Cortex of kidney (tissue), 1 donor: ENCODE measurements at places on chromosomes 1 and 21.

- DNase-seq = no peak
Measured at GRCh38 chr1:15963968-15964648, 11.8 kb downstream of the ZBTB17 start.

- no peak for DNase-seq
Measured at GRCh38 chr21:41247561-41248545, 68.7 kb upstream of the FAM3B start.

DNA sequence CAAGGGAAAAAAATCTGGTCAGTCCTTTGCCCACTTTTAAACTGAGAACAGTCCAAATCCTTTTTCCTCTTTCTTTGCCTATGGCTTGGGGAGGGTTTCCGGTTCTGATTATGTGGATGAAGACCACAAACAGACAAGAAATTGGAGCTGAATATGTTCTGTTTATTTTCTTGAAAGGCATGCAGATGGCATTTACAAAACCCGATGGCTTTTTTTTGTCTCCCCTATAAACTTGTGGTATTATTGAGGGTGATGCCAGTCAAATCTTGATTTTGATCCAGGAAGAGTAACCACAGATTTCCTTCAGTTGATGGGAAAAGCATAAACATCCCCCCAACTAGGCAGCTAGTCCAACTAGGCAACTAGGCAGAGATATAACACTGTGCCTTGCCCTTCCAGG, 38.9 kb downstream of the PLPP3 start:
- DNase-seq = no peak

- no peak for DNase-seq
Measured at GRCh38 chr1:212928323-212929291, 21.7 kb upstream of the VASH2 start.

GRCh38 chr1:235063068-235063765, 65.4 kb downstream of the TOMM20 start:
- DNase-seq = no peak

DNA sequence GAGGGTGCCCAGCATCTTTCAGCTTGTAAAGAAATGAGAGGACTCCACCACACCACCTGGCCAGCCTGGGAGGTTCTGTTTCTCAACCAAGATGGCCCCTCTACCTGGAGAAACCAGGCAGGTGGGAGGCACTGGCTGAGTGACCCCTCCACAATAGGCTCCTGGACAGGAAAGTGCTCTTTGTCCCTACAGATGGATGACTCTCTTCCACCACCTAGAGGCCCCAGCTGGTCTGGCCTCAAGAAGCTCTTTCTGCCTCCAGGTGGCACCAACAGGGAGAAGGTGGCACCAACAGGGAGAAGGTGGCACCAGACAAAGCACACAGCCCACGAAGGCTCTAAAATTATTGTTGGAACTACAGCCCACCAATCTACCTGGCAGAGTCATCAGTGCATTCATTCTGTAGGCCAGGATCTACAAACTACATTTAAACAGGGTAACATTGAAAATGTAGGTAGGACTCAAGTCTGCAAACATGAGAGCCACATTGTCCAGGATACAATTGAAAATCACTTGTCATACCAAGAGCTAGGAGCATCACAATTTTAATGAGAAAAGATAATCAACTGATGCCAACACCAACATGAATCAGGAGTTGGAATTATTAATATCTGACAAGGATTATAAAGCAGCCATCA, 14.4 kb downstream of the TMPRSS3 start:
- DNase-seq = no peak

GRCh38 chr1:240413732-240414131, 198.2 kb downstream of the GREM2 start:
- DNase-seq = no peak

DNA sequence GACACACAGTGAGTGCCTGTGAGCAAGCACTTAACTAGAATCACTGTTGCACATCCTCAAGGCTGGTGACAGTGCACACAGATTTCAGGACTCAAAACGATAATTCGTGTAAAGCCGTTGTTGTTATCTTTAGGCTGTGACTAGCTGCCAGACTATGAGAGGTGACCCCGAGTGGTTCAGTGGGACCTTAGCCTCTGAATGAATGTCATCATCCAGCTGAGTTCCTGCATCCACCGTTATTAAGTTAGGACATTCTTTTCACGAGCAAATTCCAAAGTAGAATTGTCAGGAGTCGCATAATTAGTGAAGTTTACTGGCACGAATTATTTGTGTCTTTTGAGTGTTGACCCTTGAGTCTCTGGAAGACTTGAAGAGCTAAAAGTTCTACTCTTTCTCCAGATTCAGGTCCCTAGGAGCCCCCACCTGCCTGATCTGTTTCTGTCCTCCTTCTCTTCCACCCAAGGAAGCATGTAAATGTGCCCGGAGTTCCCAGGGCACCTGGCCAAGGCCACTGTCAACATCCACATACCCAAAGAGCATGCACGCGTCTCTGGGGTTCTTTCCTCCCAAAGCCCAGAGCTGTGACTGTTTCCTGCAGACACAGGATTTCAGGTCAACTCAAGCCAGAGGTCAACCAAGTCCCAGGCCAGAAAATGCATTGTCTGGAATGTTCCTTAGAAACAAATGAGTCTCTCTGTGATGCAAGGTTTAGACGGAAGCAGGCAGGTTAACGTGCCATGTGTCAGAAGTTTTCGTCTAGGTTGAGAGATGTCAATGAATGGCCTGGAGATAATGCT, 207.2 kb downstream of the TOMM20 start:
- no peak for DNase-seq

DNA sequence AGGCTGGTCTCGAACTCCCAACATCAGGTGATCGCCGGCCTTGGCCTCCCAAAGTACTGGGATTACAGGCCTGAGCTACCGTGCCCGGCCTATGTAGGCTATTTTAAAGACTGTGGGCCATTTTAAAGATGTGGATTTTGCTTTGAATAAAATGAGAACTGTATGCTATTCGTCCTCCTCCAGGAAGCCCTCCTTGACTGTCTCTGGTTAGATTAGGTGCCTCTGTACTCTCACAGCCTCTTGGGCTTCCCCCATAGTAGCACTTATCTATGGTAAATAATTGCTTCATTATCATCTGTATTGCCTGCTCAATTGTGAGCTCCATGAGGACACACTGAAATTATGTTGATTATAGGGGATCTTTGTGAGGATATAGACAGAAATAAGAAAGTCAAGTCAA, 20.5 kb upstream of the ERI3 start:
- DNase-seq = no peak

DNA sequence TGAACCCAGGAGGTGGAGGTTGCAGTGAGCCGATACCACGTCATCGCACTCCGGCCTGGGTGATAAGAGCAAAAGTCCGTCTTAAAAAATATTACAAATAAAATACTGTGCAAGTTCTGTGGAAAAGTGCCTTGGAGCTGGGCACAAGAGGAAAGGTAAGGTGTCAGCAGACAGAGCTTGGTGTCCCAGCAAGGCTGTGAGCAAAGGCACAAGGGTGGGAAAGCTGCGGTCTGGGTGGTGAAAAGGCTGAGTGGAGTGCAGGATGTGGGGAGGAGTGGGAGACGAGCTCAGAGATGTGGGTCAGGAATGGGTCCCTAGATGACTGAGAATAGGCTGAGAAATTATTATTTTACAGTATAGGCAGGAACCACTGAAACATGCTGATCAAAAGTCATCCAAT, 150.6 kb downstream of the RHOU start:
- no peak for DNase-seq

GRCh38 chr1:116906812-116907211, 2.9 kb upstream of the PTGFRN start:
- DNase-seq = no peak

- DNase-seq = no peak
Measured at GRCh38 chr1:60727552-60727951, 354.8 kb upstream of the NFIA start.

- DNase-seq = no peak
Measured at GRCh38 chr21:19013916-19014315, 610.3 kb upstream of the TMPRSS15 start.

DNA sequence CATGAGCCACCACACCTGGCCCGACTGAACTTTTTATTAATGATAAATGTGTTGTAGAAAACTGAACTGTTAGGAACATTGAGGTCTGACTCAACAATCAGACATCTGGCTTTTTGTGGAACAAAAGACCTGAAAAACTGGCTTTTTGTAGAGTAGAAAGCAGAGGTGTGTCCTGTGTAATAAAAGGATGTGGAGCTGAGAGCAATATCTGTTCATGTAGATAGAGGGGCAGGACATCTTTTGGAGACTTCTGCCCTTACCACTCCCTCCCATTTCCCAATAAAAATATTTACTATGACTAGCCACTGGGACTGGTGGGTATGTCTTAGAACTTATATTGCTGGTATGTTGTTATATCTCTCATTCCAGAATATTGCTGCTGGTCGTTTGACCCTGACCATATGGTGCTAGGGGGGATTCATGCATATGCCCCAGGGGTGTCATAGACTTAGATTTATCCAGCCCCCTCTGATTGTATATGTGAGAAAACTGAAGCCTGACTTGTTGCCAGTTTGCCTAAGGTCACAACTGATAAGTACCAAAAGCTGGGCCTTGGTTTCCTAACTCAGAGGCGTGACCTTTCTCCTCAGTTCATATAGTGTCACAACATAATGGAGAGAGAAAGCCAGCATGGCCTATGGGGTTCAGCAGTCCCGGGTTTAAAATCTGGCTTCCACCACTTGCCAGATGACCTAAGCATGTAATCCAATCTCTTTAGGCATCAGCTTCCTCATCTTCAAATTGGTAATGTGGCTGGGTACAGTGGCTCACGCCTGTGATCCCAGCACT, 33.5 kb upstream of the PIGV start:
- DNase-seq = no peak

GRCh38 chr1:201559679-201560162, 20.8 kb downstream of the NAV1 start:
- DNase-seq = no peak

DNA sequence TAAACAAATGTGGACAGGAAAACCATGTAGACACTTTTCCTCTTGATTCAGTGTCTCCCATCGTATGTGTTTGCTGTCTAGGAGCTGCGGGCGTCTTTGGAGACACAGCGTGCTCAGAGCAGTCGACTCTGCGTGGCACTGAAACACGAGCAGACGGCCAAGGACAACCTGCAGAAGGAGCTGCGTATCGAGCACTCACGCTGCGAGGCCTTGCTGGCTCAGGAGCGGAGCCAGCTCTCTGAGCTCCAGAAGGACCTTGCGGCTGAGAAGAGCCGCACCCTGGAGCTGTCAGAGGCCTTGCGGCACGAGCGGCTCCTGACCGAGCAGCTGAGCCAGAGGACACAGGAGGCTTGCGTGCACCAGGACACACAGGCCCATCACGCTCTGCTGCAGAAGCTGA, 27.2 kb upstream of the DIP2A start:
- no peak for DNase-seq

DNA sequence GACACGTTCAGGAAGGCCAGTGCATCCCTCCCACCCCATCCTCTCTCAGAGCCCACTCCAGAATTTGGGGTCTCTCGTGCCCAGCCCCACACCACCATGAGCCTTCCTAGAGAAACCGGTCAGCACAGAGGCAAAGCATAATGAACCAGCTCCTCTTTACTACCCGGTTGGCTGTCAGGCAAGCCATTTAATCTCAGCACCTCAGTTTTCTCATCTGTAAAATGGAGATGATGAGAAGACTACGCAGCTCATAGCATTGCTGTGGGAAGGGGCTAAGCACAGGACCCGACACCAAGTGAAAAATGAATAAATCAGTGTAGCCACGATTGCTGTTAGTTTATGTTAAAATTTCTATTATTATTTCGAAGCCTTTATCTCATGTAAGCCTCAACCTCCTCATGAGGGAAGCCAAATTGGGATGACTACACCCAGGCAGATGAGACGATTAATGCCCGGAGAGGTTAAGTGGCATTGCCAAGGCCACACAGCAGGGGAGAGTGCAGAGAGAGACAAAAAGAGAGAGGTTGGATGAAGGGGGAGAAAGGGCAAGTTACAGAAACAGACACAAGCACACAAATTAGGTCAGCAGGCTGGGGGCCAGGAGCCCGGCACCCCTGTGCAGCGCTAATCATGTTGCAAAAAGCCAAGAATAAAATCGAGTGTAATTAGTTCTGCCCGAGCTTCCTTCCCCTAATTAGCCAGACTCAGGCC, 25.7 kb downstream of the SDC3 start:
- DNase-seq = no peak

- DNase-seq = no peak
Measured at GRCh38 chr1:43435146-43436145, 18.3 kb downstream of the HYI start.

- no peak for DNase-seq
Measured at GRCh38 chr21:32214654-32215305, 64.1 kb downstream of the MIS18A start.

GRCh38 chr21:36065497-36066036, 4.3 kb upstream of the CBR1 start:
- DNase-seq = no peak

DNA sequence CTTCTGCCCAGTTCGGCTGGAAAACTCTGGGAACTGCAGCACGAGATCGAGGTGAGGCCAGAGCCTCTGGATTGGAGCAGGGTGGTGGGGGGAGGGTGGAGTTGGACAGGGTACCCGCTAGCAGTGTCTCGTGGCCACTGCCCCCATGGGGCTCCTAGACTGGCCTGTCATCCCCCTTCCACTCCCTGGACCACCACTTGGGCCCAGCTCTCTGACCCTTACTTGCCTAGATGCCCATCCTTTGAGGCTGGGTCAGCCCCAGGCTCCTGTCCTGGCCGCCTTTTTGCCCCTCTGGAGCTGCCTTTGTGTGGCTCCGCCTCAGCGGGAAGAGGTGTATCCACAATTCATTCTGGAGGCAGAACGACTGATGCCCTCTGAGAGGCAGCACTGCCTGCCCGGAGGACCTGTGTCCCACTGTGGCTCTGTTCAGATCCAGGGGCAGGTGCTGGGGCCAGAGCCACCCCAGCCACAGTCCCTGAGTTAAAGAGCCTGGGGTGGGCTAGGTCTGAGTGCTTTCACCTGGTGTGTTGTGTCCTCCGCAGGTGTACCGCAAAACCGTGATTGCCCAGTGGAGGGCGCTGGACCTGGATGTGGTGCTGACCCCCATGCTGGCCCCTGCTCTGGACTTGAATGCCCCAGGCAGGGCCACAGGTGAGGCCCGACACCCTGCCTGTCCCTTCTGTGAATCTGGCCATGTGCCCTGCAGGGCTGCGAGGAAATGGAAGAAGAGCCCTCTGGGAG, 17.7 kb downstream of the FAAH start:
- DNase-seq = no peak

DNA sequence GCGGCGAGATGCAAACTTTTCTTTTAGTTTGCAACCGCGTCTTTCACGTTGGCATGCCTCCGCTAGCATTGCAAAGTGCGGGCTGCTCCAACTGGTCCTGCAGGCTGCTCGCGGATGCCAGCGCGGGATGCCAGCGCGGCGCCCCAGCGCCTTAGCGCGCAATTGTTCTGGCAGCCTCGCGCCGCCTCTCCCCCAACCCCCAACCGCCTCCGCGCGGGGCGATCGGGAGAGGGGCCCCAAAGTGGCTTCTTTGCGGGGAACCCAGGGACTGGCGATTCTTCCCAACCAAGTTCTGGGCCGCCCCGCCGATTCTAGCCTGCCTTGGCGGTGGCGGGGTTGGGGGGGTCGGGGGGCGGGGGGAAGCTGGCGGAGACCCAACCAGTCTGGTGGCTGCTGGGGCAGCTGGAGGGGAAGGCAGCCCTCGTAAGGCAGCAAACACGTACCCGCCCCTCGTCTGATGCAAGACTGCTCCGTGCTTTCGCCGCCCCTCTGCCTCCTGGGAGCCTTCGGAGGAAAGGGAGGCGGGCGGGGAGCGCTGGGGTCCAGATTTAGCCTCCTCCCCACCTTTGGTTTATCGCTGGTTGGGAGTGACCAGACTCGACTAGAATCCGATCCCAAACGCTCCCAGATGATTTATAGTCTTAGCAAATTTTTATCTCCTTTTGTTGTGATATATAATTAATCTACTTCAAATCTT, 756 bp downstream of the PHGDH start:
- no peak for DNase-seq
